NCI-H774 (cell line): ENCODE measurements at places on chromosomes 13 and 19.

DNA sequence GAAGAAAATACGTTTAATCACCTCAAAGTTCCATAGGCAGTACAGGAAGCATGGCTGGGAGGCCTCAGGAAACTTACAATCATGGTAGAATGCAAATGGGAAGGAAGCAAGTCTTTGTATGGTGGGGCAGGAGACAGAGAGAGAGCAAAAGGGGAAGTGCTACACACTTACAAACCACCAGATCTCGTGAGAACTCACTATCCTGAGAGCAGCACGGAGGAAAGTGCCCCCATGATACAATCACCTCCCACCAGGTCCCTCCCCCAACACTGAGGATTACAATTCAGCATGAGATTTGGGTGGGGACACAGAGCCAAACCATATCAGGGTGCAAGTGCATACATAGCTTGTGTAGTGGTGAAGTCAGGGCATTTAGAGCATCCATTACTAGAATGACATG, 92.3 kb upstream of the ANKRD10 start:
- no peak for DNase-seq

GRCh38 chr13:46817095-46817494, 20.1 kb upstream of the ESD start:
- no peak for DNase-seq

GRCh38 chr19:51698296-51698695, 5.2 kb downstream of the SPACA6 start:
- DNase-seq, result no peak

DNA sequence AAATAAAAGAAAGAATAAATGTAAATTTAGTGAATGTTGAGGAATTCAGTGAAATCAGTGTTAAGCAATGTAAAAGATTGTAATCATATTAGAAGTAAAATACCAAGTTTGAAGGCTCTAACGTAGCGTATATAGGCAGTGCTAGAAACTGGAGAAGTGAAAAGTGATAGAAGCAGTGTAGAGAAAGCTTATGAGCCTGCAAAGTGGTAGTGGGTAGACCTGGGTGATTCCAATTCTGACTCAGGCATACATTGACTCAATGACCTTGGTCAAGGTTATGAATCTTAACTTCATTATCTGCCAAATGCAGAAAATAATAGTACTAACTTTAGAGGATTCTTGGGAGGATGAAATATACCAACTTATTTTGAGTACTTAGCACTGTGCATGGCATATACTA, 4.1 kb downstream of the SLC10A2 start:
- DNase-seq, result no peak

- DNase-seq, result no peak
Measured at GRCh38 chr19:29953352-29954247, 11.6 kb downstream of the URI1 start.

DNA sequence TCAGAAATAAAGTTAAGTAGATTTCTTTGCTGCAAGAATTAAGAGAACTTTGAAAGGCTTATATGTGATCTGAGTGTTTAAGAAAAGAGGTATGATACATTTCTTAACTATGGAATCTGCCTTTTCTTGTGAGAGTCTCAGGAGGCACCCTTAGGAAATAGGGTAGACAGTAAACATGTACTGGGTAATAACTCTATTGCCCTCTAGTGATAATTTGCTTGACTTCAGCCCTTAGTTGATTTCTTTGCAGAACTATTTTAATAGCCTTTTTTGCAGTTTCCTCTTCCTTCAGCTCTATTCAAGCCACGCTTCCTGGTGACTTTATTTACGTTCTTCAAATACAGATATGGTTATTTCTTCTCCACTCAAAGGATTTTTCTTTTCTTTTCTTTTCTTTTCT, 37.0 kb upstream of the CCNA1 start:
- no peak for DNase-seq

DNA sequence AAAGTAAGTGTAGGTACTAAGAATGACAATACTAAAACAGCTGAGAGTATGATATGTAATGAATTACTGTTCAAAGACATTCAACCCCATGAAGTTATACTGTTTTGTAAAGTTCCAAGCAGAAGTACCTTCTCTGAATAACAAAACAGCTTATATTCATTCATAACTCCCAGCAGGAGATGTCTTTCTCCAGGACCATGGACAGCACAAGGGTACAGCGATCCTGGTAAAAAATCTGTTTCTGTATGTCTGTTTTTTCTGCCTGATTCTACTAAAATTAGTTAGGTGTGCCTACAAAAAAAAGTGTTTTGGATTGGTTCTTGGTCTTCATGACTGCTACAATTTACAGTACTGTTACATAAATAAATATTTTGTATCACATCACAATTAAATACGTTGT, 172.5 kb upstream of the SLITRK5 start:
- no peak for DNase-seq

DNA sequence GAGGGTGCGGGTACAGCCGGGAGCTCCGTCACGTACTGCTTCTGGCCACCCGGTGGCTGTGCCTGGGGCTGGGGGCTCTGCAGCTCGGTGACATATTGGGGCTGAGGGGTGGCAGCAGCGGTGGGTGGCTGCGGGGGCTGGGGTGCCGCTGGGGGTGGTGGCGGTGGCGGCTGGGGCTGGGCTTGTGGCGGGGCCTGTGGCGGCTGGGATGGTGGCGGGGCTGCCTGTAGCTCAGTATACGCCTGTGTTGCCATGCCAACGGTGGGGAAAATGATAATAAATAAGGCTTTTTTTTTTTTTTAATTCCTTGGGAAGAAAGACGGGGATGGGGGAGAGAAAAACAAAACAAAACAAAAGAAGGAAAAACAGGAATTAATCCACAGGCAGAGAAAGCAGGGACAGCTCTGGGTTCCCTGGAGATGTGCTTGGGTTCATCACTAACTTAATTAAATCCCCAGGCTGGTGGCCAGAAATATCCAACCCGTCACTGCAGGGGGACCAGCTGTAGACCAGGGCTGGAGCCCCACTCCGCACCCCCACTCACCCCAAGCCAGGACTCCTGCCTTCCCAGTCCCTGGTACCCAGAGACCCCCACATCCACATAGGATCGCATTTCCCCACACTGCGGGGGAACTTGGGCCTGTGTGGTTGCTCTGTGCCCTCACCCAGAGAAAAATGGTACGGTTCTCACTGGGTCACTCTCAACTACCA, 12.4 kb downstream of the RFX1 start:
- DNase-seq, result no peak

- no peak for DNase-seq
Measured at GRCh38 chr19:2251106-2252054, 2.3 kb downstream of the AMH start.

- no peak for DNase-seq
Measured at GRCh38 chr13:114116734-114117133, 15.7 kb downstream of the RASA3 start.

- DNase-seq, result no peak
Measured at GRCh38 chr13:48829536-48829935, 146.2 kb upstream of the FNDC3A start.

GRCh38 chr19:5578097-5578846, 10.5 kb upstream of the TINCR start:
- peak; percentile 54 for DNase-seq

- no peak for DNase-seq
Measured at GRCh38 chr13:90648497-90648896, 699.0 kb upstream of the MIR17HG start.

- no peak for DNase-seq
Measured at GRCh38 chr19:12838886-12839756, 806 bp downstream of the MAST1 start.

- DNase-seq, result no peak
Measured at GRCh38 chr19:42287017-42287826, 14.7 kb upstream of the PRR19 start.

DNA sequence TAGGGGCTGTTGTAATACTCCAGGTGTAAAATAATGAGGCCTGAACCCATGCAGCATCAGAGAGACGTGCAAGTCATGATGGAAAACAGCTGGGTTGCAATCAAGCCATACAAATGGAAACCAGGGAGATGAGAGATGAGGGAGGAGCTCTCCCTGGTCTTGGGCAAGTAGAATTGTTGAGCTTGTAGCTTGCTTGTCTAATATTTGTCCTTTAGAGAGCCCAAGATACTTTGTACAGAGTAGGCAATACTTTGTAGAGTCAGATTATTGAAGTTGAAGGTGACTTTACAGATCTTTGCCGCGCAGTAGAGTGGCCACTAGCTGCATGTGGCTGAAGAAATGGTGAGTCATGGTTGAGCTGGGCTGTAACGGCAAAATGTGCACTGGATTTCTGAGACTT, 8.3 kb downstream of the ATP8A2 start:
- DNase-seq, result no peak

GRCh38 chr13:65508338-65508737, 1721.8 kb downstream of the PCDH9 start:
- no peak for DNase-seq

DNA sequence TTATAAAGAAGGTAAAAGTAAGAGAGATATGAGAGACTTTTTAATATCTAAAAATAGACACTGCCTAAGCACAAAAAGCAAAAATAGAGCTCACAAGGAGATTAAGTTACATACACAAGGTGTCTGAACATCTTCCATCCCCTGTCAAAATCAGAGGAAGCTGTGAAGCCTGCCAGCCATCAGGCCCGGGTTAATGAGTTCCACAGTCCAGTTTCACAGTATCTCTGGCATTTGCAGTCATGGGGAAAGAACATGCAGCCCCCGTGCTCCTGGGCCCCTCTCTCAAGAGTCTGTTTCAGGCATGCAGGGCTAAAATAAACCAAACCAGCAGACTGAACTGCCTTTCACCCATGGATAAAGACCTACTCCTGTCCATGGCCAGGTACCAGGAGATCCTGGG, 79.2 kb downstream of the TBC1D4 start:
- no peak for DNase-seq

DNA sequence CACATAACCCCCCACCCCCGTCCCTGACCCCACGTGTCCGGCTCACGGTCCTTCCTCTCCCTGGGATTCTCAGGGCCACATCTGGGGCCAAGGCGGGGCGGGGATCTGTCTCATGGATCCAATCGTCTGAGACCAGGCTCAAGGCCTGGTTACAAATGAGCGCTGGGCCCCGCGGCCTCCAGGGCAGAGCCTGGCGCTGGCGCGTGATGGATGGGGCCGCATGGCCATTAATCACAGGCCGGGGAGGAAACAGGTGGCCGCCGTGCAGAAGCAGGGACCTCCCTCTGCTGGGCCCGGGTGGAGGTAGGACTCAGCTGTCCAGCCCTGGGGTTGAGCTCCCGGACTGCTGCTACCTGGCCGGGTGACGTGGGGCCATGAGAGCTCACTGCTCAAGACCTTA, 5.8 kb upstream of the TLE5 start:
- peak; percentile 81 for DNase-seq

DNA sequence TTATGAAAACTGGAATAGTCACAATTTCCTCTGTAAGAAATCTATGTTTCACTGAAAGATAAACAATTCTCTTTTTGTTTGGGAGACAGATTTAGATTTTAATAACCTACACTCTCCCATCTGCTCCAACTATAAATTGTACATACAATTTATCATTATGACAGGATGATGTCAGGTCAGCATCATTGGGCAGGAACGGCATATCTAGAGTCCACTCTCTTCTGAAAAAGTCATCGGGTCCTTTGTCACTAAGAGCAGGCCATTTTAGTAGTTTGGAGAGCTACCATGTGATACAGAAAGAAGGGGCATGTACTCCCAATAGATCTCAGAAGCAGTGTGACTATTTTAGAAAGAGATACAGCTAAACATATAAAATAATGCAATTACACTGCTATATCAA, 180.8 kb upstream of the ARGLU1 start:
- DNase-seq, result no peak

DNA sequence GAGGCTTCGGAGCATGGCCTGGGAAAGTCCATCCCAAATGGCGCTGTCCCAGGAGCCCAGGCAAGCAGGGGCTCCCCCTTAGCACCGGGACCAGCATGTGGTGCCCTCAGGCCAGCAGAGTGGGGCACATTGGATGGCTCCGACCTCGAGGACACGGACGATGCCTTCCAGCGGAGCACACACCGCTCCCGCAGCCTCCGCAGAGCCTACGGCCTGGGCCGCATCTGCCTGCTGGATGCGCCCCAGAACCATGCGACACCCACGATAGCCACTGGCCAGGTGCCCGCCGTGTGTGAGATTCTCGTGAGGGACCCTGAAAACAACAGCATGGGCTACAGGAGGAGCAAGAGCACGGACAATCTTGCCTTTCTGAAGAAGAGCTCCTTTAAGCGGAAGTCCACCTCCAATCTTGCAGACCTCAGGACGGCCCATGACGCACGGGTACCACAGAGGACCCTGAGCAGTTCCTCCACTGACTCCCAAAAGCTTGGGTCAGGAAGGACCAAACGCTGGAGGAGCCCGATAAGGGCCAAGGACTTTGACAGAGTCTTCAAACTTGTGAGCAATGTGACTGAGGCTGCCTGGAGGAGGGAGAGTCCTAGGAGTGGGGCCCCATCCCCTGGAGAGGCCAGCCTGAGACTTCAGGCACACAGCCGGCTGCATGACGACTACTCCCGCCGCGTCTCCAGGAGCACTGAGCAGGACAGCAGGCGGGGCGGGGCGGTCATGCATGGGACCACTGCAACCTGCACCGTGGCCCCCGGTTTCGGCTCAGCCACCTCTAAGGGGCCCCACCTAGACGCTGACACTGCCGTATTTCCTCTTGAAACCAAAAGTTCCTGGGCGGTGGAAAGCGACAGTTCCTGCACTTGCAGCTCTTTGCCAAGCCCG, 63.1 kb downstream of the SPATA13 start:
- no peak for DNase-seq

DNA sequence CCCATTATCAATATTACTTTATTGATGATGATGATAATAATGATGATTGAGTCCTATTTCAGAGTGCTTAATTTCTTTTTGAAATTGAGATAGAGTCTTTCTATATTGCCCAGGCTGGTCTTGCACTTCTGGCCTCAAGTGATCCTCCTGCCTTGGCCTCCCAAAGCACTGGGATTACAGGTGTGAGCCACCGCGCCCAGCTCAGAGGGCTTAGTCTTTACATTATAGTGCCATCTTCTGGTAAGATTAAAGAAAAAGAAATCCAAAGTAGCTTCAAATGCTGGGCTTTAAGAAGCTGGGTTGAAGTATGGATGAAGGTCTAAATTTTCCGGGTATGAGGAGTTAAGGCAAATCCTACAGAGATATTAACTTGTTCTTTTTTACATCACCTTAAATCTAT, 3.4 kb upstream of the ZNF333 start:
- no peak for DNase-seq

GRCh38 chr13:79933389-79933788, 407.5 kb downstream of the SPRY2 start:
- no peak for DNase-seq

DNA sequence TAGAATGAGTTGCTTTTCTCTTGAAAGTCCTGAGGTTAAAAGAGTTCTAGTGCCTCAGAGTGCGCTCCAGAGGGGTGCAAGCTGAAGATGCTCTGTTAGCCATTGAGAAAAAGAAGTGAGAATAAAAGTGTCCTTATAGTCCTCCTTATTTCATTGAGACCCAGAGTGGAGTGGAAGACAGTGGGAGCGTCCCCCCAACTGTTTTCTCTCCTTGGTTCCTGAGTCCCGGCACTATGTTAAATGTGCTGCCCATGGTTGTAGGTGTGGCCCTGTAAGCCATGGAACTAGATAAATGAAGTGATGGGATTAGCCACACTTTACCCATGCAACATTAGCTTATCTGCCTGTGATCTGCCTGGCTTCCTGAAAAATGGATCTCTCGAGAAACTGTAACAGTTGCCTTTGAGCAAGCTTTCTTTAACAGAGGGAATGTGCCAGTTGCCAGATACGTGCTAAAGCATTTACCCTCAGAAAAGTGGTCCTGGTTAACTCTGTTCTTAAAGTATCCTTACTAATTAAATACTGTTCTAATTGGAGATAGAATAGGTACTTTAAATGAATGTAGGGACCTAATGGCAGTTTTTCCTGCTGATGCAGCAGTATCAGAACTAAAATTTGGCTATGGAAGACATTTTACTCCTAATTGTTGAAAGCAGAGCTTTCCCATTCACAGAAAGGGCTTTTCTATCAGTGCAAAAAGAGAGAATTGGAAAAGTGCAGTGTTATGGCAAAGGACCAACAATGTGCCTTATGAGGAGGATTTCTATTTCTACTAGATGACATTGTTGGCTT, 21.4 kb upstream of the PSG9 start:
- no peak for DNase-seq
